ENCODE measurements at places on chromosomes 4 and X.

DNA sequence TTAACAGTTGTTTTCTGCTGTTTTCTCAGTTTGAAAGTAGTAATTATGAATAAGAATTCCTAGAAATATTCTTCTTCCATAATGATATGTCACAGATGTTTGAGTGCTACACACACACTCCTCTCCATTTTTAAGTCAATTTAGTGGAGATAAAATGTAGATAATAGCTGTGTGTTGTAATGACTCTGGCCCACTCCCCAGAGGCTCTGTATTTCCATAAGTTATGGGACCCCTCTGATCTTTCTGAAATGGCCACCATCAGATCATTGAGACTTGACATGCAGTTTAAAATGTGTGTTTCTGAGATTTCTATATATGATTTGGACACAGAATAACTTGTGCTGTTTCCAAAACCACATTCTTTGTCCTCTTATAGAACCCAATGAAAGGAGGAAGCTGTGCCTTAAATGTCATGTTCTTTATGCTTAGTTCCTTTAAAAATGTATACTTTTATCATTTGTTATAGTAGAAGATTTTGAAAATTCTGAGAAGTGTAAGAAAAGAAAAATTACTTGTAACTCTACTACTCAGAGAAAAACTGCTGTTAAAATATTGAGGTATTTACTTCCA is 46.4 kb downstream of the GAB1 start:
- DNase-seq: no peak

GRCh38 chr4:48664938-48665337 is 115.1 kb downstream of the FRYL start:
- no peak for DNase-seq

DNA sequence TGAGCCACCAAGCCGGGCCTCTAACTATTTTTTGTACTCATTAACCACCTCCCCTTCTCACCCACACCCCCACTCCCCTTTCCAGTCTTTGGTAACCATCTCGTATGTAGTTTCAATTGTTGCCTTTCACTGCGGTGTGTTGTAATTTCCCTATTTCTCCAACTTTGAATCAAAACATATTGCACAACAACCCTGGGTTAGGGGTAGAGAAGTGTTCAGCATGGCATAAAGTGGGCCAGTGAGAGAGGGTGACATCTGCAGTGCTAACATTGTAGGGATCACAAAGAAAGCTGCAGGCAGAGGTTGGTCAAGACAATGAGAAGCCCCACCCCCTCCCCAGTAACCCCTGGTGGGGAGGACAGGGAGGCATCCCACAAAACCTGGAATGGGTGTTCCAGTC is 92.7 kb downstream of the SPATA18 start:
- DNase-seq: no peak

DNA sequence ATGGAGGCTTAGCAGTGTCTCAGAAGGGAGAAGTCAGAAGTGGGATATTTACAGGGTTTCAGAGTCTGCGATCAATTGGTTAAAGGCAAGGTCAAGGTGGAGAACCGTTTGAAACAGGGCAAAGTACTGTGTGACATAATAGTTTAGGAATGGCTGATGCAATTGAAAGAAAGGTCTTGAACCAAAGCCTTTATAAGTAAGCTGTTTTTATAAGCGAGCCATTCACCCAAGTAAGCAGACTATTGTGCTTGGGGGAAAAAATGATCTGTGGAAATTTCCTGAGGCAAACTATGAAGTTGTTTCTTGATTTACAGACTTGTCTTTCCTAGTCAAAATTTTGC is 327.3 kb downstream of the CAMK2D start:
- no peak for DNase-seq

- no peak for DNase-seq
These were observed 226.0 kb downstream of the LDB2 start for GRCh38 chr4:16672421-16672820.
